ENCODE measurements at places on chromosomes 3 and 15. TPM values are rescaled to one million over a fixed set of nuclear protein-coding genes. Genes with fewer than 3 reads are reported as not detected.

AHSG gene
- not detected for total RNA-seq

SPATA12 gene
- not detected for total RNA-seq

PFKFB4 gene
- 18.0 TPM for total RNA-seq

TTC14 gene
- total RNA-seq, result 56.0 TPM

MBNL1 gene
- 299 TPM for total RNA-seq

CSTA gene
- not detected for total RNA-seq

DNA sequence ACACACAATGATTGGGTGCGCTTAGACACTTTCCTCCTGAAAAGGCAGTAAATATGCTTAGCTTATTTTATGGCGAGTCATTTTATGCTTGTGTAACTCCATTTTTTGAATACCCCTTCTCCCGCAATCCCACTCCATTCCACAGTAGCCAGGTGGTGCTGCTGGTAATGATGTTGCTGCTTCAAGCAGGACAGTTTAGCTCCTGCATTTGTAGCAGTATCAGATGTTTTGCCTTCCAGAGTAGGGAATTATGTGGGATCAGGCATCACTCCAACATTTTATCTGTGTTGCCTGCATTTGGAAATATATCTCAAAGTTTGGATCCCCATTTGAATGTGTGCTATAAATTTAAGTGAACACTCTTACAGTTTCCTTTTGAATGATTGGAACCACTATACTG, 302.1 kb upstream of the SGO1 start:
- no peak for DNase-seq

- DNase-seq, result no peak
Observed at GRCh38 chr3:148146241-148146640, 551.5 kb upstream of the AGTR1 start.

GRCh38 chr3:51739110-51739509, 32.2 kb downstream of the GRM2 start:
- DNase-seq, result no peak

DNA sequence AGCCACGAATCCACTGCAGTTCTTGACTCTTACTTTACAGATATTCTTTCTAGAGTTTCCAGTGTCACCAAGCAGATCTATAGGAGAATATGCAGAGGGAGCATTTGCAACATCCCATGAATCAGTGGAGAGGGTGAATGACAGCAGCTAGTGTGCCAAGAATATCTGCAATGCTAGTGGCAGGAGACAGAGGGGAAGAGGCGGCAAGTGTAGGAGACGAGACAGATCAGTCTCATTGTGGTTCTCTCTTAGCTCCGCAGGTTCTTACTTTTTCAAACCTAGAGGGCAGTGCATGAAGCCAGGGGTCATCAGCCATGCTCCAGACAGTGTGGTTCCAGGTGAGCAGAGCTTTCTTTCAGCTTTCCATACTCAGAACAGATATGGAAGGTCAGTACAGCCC, 744 bp downstream of the ZNF619 start:
- DNase-seq, result no peak

DNA sequence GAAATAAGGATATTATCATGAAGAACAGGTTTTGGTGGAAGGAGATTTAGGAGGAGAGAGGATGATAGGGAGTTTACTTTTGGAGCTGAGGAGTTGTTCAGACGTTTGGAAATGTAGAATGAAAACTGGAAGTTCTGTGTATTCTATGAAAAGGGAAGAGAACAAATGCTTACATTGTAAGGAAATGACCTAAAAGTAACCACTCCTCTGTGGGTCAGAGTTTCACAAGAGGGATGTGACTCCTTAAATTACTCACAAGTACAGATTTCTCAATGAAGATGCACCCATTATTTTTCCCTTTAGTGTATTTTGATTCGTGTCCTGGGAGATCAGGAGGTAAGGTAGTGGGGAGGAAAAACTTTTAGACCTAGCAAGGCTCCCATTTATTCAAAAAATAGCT, 4.0 kb downstream of the RNF13 start:
- no peak for DNase-seq

- DNase-seq, result no peak
Observed at GRCh38 chr15:81449836-81450474, 75.9 kb upstream of the TMC3 start.

DNA sequence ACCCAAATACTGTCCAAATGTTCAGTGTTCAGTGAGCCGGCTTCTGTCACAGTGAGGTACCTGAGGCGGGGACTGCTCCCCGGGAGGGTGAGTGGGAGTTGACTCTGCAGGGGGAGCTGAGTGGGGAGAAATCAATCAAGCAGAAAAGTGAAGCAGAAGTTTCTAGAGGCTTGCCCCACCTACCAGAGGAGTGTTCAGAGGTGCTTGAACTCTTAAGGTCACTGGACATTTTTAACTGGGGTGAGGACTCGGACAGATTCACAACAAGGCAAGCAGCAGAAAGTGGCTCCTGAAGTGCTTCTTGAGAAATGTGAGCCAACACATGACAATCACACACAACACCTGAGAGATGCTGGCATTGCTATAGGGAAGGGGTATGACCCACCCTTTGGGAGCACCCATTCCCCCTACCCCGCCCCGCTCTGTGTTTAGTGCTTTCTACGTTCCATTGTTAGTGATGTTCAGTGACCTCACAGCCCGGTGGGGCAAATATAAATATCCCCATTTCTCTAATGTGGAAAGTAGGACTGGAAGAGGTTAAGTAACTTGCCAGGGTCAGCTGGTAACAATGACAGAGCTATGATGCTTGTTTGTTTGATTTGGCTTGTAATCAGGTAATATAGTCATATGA, 48.6 kb upstream of the AKAP13 start:
- DNase-seq, result no peak

DNA sequence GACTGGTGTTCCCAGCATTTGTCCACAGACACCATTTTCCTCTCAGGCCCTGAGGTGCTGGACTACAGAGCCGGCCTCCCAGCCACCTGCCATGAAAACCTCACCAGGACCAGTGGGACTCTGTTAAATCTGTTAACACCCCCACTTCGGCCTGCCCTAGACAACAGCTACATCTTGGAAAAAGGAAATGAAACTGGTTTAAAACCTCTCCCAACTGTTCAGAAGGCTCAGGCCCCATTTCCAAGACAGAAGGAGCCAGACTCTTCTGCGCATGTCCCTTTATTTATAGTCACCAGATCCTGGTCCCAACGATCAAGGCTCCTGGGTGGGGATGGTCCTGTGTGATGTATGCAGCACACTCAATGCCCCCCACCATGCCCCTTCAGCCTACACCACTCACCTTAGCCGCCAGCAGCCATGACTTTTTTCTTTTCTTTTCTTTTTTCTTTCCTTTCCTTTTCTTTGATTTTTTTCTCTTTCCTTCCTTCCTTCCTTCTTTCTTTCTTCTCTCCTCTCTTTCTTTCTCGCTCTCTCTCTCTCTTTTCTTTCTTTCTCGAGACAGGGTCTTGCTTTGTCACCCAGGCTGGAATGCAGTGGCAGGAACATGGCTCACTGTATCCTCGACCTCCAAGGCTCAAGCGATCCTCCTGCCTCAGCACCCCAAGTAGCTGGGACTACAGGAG, 25.5 kb upstream of the FLNB start:
- DNase-seq, result no peak

DNA sequence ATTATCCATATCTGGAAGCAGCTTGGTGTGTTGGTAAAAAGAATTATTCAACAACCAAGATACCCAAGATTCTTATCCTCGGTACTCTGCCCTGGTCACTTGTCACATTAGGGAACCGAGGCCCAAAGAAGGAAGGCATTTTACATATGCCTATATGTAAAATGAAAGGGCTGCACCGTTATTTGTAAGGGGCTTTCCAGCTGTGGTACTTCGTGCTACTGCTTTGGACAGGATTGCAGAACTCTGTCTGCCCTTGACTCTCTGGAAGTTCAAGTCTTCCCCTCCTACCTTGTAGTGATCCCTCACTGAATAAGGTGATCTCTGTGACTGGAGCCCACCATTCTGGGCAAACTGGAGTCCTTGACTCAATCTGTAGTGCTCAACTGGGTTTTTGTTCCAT, 198.9 kb upstream of the TOPAZ1 start:
- no peak for DNase-seq

- no peak for DNase-seq
Observed at GRCh38 chr3:43949594-43949993, 258.9 kb downstream of the ABHD5 start.

- no peak for DNase-seq
Observed at GRCh38 chr3:104555728-104556127, 811.0 kb upstream of the ALCAM start.

DNA sequence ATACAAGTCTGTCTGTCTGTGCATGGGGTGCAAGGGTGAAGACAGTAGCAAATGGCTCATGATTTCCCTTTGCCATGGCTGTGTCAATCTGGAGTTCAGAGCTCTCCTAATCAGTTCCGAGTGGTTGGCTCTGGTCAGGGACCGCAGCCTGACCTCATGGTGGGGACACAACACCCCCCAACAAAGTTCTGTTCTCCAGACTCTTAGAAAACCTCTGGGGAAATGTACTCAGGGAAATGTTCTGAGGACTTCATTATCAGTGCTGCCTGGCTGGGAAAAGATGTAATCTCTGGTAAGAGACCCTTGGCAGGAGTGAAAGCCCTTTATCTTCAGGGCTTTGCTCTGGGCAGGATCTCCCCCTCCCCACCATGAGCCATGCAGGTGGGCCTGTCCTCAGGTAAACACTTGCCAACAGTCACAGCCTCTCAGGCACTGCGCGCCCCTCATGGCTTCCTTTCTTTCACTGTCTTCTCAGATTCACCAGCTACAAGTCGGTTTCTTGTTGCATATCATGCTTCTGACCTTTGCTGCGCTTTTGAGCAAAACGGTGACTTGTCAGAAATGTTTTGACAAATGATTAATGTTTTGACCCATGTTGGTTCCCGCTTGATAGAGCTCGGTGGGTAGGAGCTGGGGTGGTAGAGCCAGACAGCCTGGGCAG, 95.5 kb downstream of the ST6GAL1 start:
- DNase-seq, result peak; percentile 47

GRCh38 chr3:40464339-40465110, 7.4 kb downstream of the RPL14 start:
- no peak for DNase-seq

- DNase-seq, result no peak
Observed at GRCh38 chr3:75140904-75141615, 523.1 kb upstream of the FRG2C start.

- DNase-seq, result peak; percentile 57
Observed at GRCh38 chr3:119700269-119700919, 2.4 kb upstream of the CFAP91 start.

GRCh38 chr3:113676261-113676660, 20.2 kb downstream of the USF3 start:
- DNase-seq, result no peak

DNA sequence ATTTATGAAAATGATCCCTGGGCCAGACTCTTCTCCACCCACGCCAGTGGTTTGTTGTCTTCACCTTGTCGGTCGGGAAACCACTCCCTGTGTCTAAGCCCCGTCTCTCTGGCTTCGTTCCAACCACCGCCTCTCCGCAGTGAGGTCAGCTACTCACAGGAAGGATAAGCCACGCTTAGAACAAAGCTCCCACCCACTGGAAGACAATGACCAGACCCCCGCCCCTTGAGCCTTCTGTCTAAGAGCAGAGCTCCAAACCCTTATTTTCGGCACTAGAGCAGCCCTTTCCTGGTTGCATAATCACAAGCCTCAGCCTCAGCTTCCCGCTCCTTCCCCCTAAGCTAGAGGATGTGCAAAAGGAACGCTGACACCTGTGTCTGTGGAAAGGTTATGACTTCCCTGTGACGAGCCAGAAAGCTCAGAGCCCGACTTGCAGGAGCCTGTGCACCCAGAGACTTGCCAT, 114.9 kb upstream of the MEF2A start:
- peak; percentile 82 for DNase-seq

GRCh38 chr3:138921316-138922292, 25.3 kb downstream of the FOXL2 start:
- DNase-seq, result no peak

DNA sequence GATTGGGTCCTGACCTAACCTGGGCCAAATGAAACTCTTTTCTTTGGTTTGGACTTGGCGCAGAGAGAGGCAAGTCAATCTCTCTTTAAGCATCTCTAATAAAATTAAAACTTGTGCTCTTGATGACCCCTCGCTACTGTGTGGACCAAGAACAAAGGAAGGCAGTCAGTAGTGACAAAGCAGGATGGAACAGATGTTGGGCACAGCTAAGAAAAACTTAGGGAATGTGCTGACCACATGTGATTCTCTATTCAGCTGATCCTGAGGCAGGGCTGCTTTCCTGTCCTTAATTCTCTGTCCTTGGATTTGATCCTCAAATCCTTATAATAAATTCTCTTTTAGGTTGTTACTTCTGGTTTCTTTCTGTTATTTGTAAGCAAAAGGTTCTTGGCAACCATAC, 259.9 kb downstream of the ZIC1 start:
- DNase-seq, result no peak

GRCh38 chr15:94894056-94894455, 662.7 kb downstream of the MCTP2 start:
- DNase-seq, result no peak

DNA sequence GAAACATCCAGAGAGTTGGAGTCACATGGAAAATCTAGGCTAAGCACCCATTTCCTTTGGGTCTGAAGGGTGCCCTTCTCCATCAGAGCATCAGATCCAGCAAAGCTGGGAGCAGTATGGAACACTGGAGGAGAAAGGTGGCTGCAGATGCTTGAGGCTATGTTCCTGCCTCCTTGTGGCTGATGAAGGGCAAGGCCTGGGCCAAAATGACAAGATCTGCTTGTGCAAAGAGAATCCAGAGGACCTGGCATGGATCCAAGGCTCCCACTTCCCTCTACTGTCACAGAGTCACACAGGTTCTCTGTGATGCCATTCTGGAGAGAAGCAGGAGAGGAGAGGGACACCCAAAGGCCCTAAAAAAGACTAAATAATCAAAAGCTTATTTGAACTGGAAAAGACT, 9.2 kb upstream of the ATP8B4 start:
- DNase-seq, result no peak

- DNase-seq, result no peak
Observed at GRCh38 chr3:128471720-128472119, 5.0 kb upstream of the DNAJB8 start.

DNA sequence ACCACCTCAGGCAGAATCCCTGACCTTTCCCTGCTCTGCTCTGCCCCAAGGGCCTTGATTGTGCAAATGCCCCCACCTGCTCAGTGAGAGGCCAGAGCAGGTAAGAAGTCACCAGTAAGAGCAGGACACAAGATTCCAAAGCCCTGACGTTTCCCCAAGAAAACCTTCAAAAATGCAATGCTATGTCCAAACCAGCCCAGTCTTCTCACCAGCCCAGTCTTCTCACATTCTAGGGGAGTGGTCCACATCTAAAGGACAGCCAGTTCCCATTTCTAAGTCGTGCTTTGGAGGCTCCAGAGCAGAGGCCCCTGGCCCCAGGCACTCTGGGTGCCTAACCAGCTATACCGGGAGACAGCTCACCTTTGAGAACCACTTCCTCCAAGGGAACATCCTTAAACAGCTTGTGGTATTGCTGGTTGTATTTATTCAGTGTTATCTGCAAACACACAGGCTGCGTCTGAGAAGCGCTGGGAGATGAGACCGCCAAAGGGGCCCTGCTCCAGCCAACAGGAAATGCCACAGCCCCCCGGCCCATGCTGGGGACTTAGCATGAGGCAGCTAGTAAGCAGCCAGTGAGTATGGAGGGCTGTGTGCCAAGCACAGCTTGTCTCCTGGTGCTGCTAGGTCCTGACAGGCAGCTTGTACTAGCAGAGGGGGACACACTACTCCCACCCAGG, 29.3 kb downstream of the GRAMD2A start:
- DNase-seq, result no peak

Data from activated T-cell treated with anti-CD3 and anti-CD28 coated beads, Interleukin-2, amount 50 U/mL, for 72 hours (primary cell).